ENCODE measurements at places on chromosomes 12 and 14.

GRCh38 chr12:54991991-54992375 lies 7.4 kb upstream of the TESPA1 start:
- DNase-seq: no peak

- no peak for DNase-seq
These were observed 8.2 kb downstream of the MDM2 start for GRCh38 chr12:68815928-68816800.

DNA sequence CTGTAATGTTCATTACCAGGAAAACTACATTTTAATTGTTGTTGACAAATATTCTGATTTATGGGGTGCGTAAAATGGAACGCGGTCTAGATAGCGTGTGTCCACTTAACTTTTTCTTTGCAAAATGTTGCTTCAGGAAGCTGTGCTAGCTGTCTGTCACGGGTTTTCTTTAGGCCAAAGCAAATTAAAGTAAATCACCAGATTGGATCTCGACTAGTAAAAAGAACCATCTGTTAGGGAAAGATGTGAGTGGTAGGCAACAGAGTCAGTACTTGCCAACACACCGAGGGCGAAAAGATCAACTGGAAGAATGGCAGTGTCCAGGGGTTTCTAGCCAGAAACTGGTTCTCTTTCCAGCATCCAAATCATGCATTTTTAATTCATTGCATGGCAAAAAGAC lies 404.9 kb upstream of the TMPO start:
- no peak for DNase-seq

DNA sequence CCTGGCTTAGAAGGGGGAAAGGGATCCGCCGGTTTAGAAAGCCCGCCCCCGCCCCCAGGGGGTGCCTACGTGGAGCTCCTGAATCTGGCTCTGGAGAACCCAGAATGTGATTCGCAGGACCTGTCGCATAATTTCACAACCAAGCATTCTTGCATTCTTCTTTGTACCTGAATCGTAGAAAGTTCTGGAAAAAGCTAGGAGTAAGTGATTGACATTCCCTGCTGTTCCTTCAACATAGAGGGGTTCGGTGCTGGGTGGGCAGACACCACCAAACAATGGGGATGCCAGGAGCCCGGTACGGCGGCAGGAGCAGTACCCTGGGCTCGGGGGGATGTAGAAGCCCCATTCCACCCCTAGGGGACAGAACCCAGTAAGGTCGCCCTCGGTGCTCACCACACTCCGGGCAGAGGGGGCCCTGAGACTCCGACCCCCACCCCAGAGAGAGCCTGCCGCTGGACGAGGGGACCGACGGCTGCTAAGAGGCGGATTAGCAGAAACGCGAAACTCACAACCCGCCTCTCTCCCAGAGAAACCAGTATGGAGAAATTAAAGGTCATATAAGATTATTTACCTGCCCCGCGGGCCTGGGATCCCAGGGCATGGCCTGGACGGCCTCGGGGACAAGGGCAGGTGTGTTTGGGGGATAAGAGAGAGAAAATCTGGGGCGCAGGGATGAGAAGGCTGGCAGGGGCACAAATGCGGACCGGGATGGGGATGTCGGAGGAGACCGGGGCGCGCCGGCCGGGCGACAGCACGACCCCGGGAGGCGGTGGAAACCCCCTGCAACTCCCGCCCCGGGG lies 520 bp downstream of the CSRP2 start:
- DNase-seq: no peak

DNA sequence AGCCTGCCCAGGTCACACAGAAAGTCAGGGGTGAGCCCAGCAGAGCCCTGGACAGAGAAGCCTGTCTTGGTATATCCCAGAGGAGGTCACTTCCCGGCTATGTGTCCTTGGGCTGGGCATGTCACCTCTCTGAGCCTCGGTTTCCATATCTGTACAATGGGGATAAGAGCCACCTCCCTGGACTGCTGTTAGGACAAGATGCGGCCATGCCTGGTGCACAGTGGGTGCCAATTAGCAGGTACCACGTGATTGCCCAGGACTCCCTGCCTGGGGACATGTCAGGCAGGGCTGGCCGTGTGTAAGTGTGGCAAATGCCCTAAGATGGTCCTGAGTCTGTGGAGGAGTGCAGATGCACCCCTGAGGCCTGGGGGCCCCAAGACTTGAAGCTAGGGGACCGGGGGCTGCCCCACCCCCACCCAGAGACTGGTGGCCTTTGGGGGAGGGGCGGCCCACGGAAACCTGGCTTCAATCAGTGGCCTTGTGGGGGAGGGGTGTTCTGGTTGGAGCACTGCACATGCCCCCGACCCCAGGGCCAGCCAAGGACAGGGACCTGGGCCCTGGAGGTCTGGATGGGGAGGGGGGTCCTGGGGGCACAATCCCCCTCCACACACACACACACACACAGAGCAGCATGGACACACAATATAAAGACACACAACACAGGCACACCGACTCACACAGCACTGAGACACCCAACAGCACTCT lies 878 bp downstream of the TMEM119 start:
- DNase-seq: no peak

- peak; percentile 84 for DNase-seq
These were observed 178.1 kb upstream of the ALG10B start for GRCh38 chr12:38138225-38139221.

DNA sequence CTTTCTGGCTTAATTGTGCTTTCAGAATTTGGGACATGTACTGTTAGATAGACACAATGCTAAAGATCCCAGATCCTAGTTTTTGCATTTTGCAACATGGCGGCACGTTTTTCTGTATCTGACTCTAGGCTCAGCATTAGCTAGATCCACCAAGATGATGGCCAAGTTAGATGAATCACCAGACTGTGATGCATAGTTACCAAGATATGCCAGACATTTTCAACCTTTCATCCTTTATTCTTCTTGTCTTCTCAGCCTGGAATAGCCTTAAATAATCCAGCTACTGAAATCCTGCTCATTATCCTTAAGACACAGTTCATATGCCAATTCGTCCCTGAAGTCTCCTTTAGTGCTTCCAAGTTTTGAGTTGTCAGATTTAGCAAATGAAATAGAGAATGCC lies 144.9 kb upstream of the CRY1 start:
- DNase-seq: no peak

GRCh38 chr12:124543052-124543589 lies 24.3 kb downstream of the NCOR2 start:
- DNase-seq: no peak

- DNase-seq: no peak
These were observed 331.6 kb upstream of the STXBP6 start for GRCh38 chr14:25381498-25381897.

DNA sequence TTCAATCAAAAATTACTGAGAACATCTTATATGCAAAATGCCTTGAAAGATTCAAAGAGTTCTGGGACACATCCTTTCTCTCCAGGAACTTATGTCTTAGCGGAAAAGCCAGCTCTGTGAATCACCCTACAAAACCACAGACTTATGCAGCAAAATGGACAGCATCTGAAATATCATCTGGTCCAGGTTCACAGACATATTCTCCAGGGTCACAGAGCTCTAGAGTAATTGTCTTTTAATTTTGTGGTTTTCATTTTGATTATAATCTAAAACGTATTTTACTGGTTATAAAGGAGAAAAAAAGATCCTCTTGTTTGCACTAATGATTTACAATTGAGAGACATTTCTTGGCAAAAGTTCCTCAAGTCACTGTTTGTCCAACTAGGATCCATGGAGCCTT lies 246.2 kb downstream of the MSRB3 start:
- DNase-seq: no peak

GRCh38 chr12:66765204-66765603 lies 86.3 kb upstream of the GRIP1 start:
- no peak for DNase-seq

DNA sequence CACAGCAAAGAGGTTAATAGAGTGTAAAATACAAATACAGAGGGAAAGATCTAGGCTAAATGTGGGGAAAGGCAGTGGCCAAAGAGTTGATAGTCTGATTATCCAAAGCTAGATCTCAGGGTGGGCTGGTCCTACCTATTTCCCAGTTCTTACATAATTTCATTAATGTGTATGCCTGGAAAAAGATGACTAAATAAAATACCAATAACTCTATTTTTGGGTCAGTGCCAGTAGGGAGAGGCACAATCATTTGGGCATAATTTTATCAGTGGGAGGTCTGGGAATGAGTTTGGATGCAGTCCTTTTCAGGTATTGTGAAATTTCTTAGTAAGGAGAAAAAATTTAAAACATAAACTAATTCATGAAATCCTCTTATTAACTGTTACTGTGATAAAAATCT lies 30.6 kb upstream of the CLEC14A start:
- no peak for DNase-seq
